ENCODE measurements at places on chromosomes 16 and 17.

GRCh38 chr17:73240561-73240960, 21.1 kb downstream of the CPSF4L start:
- no peak for DNase-seq

GRCh38 chr16:22250522-22250921, 44.4 kb downstream of the EEF2K start:
- DNase-seq, result no peak

DNA sequence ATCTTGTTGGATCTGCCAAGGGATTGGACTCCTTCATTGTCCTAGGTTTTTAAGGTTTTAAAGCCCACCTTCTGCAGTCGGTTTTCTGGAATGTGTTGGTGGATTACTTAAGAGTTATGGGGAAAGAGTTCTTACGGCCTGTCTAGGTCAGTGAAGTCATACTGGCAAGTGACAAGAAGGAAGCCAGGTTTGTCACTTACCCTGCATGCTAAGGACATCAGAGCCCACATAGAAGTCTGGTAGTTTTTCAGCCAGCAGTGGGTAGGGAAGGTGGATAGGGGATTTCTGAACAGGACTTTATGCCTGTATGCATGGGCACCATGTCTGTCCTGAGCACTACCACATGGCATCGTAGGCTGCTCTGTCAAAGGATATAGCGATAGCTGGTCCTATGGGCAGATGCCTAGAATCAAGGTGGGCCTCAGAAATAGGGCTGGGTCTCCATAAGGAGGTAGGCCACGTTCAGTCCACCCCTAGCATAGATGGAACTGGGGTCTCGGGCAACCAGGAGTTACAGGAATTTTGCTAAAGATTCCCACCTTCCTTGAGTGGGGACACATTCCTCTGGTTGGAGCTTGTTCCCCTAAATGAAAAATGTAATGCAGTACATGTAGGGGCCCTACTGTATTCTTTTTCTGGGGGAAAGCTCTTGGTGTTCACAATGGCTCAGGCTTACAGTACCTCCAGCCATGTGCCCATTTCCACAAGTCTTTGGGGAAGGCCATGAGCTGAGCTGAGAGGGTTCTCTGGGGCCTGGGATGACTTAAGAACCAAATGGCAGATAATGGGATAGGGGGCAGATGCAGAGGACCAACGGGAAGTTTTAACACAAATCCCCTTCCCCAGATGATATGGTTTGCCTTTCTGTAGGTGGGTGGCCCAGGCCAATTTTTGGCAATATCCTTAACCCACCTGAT, 27.5 kb downstream of the TRPV2 start:
- no peak for DNase-seq

DNA sequence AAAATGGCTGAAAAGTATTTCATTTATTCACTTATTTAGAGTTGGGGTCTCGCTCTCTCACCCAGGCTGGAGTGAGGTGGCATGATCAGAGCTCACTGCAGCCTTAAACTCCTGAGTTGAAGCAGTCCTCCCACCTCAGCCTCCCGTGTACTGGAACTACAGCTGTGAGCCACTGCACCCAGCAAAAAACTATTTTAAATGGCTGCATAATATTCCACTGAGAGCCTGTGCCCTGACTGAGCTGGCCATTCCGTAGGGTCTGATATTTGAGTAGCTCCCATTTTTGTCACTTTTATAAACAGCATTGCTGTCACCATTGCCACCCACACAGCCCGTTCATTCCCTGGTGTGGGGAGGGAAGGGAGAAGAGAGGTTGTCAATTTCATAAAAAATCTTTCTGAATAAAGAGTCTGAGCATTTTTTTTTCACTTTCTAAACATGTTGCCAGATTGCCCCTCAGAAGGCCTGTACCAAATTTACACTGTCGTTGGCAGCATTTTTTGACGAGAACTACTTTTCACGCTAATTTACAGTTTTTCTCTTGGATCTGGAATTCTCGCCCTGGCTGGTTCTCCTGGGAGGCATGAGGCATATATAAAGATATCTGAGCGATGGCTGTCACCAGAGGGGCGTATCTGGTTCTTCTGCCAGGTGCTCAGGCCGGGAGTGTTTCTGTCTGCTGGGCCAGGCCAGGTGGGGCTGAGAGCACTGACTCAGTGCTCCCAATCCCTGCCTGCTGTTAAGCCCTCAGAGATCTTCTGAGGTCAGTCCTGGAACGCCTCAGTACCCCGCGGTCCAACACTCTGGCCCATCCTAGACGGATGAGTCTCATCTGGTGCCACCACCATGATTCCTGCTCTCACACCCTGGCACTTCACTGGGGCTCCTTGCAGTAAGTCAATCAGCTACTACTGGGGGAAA, 7.2 kb upstream of the KIFC3 start:
- no peak for DNase-seq

DNA sequence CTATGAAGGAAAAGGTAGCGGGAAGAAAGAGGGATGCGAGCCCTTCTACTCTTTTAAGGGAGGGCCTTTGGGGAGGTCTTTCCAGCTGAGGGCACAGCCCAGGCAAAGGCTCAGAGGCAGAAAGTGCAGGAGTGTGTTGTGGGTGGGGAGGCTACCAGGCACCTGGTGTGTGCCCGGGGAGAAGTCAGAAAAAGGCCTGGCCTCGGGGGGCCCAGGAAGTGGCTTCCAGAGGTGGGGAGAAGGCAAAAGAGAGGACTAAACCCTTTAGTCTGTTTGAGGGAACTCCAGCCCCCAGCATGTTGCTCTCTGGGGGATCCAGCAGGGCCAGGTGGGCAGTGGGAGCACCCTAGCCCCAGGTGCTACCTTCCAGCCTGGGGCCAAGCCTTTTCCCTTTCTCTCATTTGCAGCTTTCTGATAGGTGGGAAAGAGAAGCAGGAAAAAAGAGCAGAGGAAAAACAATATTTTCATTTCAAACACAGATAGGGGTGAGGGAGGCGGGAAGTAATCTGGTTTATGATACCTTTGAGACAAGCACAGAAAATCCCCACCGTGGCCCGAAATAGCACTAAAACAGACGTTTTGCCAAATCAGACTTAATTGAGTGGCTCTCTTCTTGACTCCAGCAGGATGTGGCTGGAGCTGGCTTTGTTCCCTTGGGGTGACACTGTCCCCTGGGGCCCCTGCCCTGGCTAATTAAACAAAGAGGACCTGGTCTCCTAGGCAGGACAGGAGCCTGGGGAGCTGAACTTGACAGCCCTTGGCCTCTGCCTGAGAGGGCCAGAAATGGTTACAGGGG, 10.4 kb downstream of the RAI1 start:
- DNase-seq, result no peak

GRCh38 chr17:80384078-80384960, 30.6 kb upstream of the ENDOV start:
- DNase-seq, result no peak

GRCh38 chr17:42325026-42325425, 36.7 kb downstream of the STAT5A start:
- DNase-seq, result no peak

DNA sequence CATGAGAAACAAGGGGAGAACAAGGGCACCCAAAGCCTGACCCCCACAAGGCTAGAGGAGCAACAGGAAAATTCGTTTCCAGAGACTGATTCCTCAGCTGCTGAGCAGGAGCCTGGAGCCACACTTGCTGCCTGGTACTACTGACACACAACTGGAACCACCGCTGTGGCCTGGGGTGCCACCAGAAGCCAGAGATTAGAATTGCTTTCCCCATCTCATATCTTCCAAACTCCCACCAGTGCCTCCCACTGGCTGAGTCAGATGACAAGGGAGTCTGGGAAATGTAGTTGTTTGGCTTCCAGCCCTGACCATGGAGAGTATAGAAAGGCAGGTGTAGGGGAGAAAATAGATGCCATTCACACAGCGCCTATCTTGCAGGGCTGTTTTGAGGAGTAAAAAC, 4.1 kb upstream of the TMEM11 start:
- no peak for DNase-seq

DNA sequence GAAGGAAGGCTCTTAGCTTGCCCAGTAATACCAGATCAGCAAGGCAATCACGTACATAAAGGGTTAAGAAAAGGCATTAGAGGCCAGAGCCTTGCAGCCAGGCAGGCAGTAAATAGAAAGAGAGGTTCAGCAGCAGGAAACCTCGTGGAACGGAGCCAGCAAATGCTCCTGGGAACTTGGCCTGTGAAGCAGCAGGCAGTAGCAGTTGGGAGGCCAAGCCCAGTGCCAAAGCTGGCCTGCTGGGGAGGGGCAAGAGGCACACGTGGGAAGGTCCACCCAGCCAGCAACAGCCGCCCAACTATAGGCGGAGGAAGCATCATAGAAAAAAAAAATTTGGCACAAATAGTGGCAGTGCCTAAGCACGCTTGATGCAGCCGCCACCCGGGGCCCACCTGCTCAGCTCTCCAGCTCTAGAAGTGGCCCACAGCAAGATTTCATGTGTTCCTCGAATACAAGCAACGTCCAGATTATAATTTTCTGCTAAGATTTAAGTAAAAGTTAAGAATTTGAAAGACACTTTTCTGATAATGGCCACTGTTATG, 2339.5 kb downstream of the TP53TG3F start:
- no peak for DNase-seq

DNA sequence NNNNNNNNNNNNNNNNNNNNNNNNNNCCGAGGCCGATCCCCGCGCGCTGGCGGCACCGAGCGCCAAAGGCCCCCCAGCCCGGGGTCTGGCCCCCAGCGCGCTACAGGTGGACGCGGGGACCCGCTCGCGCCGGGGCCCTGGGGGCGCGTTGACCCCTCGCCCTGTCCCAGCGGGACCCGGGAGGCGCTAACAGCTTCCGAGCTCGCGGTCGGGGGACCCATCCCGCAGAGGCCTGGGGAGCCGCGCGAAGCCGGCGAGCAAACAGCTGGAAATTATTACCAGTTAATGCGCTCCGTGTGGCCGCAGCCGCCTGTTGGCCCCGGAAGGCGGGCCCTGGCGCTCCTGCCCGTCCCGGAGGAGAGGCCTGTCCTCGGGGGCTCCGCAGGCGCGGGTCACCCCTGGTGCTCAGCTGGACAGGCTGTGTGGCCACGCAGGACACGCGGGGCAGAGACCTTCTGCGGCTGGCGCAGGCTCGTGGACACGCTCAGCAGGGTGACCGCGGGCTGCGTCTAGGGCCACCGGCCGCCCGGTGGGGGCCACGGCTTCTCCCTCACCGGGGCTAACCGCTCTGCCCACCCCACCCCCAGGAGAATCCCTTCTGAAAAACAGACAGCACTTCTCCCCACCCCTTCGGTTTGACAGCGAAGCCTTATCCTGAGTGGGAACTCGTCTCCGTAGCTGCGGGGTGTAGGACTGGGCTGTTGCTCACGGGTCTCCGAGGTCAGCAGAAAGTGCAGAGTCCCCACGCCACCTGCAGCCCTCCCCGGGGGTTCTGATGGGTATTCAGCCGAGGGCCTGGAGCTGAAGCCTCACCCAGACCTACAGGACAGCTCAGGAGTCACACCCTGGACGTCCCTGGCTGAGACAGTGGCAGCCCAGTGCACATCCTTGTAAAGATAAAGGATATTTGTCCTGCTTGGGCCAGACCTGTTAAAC, 138.7 kb upstream of the RPH3AL start:
- DNase-seq, result no peak

GRCh38 chr16:46629331-46630219, 8.4 kb upstream of the SHCBP1 start:
- no peak for DNase-seq

- no peak for DNase-seq
Observed at GRCh38 chr17:41411072-41411840, 13.1 kb downstream of the KRT37 start.

DNA sequence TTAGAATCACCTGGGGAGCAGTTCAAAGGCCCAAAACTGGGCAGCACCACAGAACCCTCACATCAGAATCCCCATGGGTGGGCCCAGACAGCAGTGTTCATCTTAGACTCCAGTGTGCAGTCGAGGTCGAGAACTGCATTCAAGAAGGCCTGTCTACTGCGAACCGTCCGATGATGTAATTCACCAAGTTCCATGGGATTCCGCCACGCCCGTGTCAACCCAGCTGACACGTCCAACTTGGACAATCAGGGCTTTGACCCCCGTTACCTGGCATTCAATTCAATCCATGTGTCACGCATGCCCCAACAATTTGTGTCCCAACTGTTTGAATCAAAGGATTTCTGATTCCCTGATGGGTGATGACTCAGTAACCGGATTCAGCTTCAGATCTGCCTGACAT, 9.2 kb downstream of the HSBP1 start:
- no peak for DNase-seq

DNA sequence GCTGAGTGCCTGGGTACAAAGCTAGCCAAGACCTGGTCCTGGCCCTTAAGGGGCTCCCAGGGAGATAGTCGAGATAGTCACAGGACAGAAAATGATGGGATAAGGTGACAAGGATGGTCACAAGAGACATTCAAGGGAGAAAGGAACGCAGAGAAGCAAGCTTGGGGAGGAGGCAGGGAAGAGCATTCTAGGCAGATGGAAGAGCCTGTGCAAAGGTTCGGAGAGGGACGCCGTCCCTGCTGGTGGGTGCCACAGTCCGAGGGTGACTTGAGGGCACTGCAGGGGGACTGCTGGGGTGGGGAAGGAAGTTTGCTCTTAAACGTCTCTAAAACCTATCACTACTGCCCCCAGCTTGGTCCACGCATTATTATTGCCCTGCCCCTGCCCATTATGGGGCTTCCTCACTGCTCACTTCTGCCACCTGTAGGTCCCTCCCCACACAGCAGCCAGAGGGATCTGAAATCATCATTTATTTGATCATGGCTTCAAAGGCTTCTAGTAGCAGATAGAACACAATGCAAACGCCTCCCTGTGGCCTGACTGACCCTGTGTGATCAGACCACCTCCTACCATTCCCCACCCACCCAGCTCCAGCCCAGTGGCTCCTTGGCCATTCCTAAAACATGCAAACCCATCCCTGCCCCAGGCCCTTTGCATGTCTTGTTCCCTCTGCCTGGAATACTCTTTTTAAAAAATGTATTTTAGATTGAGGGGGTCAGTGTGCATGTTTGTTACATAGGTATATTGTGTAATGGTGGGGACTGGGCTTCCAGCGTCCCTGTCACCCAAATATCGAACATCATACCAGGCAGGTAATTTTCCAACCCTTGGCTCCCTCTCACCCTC, 60.3 kb downstream of the RMI2 start:
- peak; percentile 0 for DNase-seq

GRCh38 chr16:2008631-2009163, 924 bp downstream of the ZNF598 start:
- no peak for DNase-seq

DNA sequence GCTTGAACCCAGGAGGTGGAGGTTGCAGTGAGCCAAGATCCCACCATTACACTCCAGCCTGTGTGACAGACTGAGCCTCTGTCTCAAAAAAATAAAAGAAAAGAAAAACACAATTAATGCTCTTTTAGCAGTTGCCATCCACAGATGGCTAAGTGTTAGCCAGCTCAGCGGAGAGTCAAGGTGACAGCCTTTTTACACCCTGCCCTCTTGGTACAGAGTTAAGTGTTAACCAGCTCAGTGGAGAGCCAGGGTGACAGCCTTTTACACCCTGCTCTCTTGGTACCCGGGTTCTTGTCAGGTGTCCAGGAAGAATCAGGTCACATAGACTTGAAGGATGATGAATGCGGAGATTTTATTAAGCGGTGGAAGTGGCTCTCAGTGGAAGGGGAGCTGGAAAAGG, 7.8 kb upstream of the CD300LF start:
- no peak for DNase-seq

- no peak for DNase-seq
Observed at GRCh38 chr16:84281074-84281473, 13.6 kb upstream of the WFDC1 start.

Data from NCI-H1048 (cell line).